Mesenteric fat pad (tissue), 1 donor: ENCODE measurements at places on chromosomes 3 and 15. TPM values are rescaled to one million over a fixed set of nuclear protein-coding genes. Genes with fewer than 3 reads are reported as not detected.

- no peak for DNase-seq
Observed at GRCh38 chr15:92807971-92808571, 92.1 kb upstream of the CHD2 start.

DNA sequence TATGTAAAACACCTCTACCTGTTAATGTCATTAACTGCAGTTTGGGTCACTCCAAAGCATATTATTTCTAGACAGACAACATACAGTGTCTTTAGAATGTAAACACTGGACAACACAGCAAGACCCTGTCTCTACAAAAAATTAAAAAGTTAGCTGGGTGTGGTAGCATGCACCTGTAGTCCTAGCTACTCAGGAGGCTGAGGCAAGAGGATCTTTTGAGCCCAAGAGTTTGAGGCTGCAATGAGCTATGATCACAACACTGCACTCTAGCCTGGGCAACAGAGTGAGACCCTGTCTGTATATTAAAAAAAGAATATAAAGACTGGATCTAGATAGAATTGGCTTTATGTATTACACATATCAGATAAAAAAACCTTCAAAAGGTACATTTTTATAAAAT lies 20.0 kb upstream of the SPESP1 start:
- no peak for DNase-seq

CD276 gene
- 89.5 TPM for total RNA-seq

AADACL2 gene
- 0.22 TPM for total RNA-seq

SLC2A2 gene
- total RNA-seq = 0.26 TPM

MST1R gene
- 1.8 TPM for total RNA-seq
